ENCODE measurements at places on chromosomes 4 and X. TPM values are rescaled to one million over a fixed set of nuclear protein-coding genes. Genes with fewer than 3 reads are reported as not detected.

- no peak for DNase-seq
These were observed 523.1 kb downstream of the MID1IP1 start for GRCh38 chrX:39324233-39324930.

GRCh38 chr4:10701161-10701560 is 16.6 kb upstream of the CLNK start:
- DNase-seq: no peak

DNA sequence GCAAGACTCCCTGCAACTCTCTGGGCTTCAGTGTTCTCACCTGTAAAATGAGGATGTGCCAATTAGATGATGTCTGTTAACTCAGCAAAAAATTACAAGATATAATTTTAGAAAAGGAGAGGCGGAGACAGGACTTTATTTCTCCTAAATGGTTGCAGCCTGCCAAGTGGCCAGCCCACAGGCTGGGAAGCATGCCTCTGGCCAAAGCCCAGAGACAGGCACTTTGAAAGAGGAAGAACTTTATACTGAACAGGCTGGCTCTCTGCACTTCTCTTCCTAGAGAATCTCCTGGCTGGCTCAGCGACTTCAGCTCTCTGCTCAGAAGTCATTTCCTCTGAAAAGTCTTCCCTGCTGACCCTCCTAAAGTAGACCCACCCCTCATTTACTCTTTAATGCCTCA is 3.7 kb downstream of the PRDM5 start:
- DNase-seq: no peak

GRCh38 chr4:97513917-97514316 is 629.4 kb downstream of the STPG2 start:
- no peak for DNase-seq

- no peak for DNase-seq
These were observed 904.9 kb upstream of the AGA start for GRCh38 chr4:178347111-178347510.

GRCh38 chr4:76376534-76376933 is 44.4 kb downstream of the CCDC158 start:
- DNase-seq: no peak

DNA sequence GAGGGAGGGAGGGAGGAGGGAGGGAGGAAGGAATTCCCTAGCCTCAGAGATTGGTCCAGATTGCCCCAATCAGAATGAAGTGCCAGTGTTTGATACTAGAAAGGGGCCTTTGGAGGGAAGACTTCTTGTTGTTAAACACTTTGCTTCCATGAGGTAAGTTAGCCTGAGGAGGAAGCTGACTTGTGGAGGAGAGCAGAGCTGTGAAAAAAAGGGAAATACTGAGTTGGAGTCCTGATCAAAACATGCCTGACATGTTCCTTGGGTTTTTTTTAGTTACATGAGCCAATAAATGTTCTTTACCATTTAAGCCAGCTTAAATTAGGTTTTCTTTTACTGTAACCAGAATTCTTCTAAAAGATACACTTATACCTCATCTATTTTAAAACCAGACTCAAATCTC is 57.6 kb downstream of the GSX2 start:
- no peak for DNase-seq

DNA sequence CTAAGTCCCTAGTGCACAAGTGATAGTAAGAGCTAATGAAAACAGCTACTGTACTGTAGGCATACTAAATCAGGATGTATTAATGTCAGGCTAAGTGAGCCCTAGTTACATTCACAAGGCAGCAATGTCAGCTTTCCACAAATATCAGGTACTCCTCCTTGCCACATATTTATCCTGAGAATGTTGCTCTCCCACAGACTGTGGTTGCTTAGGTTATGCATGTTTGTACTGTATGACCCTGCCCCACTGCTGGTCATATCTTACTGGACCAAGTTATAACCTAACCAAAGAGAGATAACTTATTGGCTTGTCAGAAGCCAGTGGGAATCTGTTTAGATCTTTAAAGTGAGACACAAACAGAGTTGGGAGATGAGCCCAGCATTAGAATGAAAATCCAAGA is 241.0 kb downstream of the SLC39A8 start:
- DNase-seq: no peak

GRCh38 chr4:140628016-140628415 is 59.3 kb upstream of the UCP1 start:
- DNase-seq: no peak

DNA sequence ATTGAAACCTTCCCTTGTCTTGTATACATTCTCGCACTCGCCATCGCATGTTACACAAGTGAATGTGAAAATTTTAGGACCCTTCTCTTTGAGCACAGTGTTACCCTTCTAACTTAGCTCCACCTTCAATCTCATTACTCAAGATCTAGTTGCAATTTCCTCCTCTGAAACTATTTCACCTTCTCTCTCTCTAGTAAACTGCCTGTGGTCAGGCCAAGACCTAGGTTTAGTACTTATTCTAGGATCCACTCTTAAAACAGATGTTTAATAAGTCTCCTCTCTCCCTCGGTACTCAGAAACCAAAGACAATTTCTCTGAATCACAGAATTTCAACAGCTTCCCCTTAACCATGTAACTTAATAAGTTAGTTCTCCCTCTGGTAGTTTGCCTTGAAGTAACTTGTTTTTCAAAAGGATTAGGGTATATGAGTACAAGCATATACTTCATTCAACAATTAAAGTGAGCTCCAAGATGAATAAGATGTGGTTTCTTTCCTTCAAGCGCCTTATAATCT is 156.0 kb downstream of the SH3KBP1 start:
- DNase-seq: no peak

PAGE2 gene
- total RNA-seq: not detected

PDLIM5 gene
- total RNA-seq: 193 TPM

CT45A3 gene
- not detected for total RNA-seq

RNF175 gene
- not detected for total RNA-seq
